IPS-NIHi11 (cell line): ENCODE measurements at places on chromosomes 13 and 19.

DNA sequence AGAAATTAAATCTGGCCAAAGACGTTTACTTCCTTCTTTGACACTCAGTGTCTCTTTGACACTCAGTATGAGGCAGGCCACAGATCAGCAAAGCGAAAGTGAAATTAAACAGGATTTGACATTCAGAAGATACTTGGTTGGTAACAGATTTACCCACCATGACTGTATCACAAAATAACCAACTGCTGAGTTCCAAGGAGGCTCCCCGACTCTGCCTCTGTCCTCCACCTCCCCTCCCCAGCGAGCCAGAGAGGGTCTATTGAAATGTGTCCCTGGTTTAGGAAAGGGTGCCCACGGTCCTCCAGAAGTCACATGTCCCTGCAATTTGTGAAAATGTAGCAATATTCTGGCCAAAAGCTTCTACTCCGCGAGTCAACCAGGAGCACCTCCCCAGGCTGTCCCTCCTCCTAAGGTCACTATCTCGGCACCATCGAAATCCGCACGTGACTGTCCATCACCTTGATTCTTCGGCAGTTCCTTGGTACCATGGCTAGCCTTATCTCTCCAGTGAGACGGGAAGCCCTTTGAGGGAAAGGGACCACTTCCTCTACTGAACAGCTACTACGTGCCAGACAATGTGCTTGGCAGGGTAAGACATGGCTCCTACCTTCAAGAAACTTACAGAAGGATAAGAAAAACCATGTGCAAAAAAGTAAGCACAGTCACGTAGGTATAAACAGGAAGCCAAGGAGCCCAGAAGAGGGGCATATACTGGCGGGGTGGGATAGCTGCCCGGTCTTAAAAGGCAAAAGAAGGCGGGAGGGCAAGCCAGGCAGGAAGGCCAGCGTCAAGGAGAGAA, 1.5 kb downstream of the N4BP2L1 start:
- DNase-seq, result no peak

DNA sequence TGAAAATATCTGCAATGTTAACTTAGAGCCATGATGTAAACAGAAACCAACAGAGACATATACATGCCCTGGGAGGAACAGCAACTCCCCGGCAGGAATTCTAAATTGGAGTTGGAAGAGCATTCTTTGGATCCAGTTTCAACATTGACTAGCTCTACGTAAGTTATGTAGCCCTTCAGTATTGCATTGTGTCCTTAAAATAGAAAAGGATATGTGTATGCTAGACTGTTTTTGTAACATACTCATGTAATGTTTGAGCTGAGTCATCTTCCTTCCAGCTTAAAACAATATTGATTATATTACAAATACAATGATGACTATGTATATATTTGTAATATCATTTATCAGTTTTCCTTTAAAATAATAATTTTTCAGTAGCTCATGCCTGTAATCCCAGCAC, 1422.2 kb upstream of the PCDH20 start:
- DNase-seq, result no peak

DNA sequence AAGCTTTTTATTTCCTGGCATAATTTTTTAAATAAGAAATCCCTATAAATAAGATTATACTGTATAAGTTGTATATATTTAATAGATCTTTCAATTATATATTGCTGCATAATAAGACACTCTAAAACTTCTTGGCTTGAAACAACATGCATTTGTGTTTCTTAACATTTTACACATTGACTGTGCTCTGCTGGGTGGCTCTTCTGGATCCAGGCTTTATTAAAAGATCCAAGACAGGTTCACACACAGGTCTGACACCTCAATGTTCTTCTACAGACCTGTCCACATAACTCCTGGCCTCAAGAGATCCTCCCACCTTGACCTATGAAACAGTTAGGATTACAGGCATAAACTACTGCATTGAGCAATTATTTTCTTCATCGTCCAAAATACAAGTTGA, 77.6 kb upstream of the PCDH17 start:
- DNase-seq, result no peak

DNA sequence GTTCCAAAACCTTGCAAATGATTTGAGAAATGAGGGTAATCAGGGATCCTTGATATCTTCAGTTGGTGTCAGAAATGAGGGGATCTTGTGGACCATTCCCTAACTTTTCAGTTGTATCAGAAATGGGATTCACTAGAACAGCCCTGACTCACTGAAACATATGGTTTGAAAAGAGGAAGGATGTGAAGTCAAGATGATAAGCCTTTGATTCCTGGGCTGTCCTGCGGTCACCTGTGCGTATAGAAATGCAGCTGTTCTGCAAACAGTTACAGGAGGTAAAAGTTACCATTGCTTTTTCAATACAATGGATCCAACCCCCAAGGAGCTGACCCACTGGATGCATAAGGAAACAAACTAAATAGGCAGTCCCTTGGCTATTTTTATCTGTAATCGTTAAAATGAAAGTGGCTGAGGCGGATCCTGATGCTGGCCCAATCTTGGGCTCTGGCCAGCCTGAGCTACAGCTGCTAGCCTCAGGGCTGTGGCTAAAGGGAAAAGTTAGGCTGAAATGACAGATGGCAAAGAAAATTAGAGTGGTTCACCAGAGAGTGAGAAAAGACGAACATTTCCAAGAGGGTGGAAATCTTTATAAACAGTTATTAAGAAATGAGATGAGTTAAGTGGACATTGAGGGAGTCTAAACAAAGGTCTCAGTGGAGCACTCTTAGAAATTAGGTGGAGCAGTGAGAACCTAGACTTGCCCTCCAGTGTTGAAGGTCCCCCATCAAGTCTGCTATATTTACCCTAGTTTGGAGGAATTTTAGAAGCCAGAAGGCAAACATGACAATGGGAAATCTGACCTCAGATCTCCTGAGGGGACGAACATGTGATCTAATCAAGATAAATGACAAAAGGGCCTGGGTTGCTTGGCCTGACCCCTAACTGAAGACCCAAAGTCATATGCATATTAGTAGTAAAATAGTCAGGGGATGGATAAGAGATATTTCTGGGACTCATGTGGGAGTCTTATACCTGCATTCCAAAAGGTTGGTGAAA, 7.6 kb downstream of the SIGLECL1 start:
- DNase-seq, result no peak

- no peak for DNase-seq
These were observed 205.7 kb downstream of the MYO16 start for GRCh38 chr13:108835083-108835482.

DNA sequence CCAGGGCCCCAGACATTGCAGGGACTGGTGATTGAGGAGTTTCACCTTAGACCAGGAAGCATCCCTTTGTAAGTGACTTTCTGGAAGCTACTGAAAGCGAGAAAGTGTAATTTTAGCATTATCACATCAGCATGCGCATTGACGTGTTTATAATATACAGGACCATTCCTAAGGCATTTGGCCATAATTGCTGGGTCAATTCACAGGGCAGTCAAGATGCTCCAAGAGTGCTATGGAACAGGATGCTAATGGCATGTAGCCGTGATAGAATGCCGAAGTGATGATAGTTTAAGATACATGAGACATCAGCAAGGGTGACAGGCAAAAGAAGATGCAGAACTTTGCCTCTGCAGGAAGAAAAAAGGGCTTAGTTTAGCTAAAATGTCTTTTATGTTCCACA, 347.6 kb upstream of the NBEA start:
- DNase-seq, result no peak

DNA sequence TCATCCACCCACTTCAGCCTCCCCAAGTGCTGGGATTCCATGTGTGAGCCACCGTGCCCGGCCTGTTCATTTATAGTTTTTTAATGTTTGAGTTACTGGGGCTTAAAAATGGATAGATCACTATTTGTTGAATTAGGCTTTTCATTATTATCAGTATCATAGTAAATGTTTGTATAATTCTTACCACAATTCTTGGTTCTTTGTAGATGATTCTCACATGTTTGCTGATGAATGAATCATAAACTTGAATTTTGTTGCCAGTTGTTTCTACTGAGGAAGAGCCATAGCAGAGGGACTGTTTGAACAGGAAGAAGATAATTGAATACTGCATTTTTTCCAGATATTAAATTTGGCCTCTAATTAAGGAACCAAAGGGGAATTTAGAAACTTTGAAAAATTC, 2.6 kb upstream of the LPAR6 start:
- no peak for DNase-seq

GRCh38 chr19:38706792-38707511, 37.3 kb downstream of the CAPN12 start:
- DNase-seq, result peak; percentile 62

- peak; percentile 26 for DNase-seq
These were observed 6.6 kb upstream of the GADD45B start for GRCh38 chr19:2469102-2469914.

GRCh38 chr19:17681505-17682125, 6.5 kb downstream of the UNC13A start:
- peak; percentile 85 for DNase-seq

DNA sequence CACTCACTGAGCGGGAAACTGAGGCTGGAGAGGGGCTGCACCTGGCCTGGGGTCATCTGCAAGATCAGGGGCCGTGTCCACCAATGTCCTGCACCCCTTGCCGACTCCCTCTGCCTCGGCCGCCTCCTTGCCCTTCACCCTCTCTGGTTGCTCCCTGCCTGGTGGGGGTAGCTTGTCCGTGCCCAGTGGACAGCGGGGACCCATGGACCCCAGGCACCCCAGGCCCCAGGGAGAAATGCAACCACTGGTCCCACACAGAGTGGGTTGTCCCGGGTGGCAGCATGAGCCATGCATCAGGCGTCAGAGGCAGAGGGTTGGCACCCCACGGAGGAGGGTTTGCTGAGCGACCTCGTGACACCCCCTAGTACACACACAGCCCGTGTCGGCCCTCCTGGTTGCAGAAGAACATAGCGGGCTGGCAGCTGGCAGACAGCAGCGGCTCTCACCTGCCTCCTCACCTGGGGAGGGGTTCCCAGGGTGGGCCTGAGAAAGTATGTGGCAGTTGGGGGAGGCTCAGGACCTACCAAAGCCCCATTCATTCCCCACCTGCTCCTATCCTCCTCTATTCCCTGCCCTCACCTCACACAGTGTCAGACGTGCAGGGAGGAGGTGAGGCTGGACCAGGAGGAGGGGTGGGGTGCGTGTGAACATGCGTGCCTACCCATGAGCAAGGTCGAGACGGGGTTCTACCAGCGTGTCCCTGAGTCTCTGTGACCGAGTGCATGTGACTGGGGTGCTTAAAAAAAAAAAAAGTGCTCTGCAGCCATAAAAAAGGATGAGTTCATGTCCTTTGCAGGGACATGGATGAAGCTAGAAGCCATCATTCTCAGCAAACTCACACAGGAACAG, 8.7 kb downstream of the ADAMTSL5 start:
- no peak for DNase-seq

DNA sequence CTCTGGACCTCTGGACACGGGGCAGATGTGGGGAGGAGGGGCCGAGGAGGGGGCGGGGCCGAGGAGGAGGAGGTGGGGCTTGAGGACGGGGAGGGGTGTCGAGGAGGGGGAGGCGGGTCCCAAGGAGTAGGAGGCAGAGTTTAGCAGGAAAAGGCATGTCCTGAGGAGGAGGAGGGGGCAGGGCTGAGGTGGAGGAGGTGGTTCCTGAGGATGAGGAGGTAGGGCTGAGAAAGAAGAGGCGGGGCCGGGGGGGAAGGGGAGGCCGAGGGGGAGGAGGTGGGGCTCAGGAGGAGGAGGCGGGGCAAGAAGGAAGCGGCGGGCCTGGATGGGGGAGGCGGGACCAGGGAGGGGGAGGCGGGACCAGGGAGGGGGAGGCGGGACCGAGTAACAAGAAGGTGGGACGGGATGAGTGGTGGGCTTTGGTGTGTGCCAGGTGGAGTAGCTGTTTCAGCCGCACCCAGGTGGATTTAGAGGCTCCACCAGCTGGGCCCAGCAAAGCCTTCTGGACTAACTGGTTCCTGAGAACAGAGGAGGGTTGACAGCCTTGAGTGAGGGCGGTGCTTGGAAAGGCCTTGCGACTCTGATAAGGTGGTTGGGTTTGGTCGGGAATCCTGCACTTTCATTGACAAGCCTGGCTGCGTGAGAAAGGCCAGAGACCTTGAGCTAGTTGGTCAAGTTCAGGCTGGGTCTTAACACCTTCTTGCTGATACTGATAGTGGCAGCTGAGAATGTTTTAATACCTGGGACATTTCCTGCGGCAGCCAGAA, 7.7 kb downstream of the TECR start:
- DNase-seq, result peak; percentile 90

DNA sequence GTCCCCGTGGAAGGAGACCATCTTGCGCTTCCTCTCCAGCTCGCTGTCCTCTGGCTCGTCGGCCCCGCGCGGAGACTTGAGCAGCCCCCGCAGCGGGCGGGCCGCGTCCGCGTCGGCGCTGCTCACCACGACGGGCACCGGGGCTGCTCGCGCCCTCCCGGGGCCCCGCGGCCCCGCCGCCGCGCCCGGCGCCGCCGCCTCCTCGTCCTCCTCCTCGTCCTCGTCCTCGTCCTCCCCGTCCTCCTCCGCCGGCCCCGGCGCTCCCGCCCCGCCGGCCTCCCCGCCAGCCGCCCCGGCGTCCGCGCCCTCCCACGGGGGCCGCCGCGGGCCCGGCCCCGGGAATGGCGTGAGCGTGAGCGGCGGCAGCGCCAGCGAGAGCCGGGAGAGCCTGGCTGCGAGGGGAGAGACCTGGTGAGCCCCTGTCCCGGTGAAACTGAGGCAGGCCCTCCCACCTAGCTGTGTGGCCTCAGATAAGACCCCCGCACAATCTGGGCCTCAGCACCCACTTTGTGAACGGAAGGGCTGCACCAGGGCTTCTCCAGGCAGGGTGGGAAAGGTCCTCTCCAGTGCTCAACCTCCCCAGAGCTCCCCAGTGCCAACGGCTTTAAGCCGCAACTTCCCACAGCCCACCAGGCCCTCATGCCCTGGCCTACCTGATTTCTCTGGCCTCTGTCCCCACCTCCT, 17.8 kb downstream of the LMTK3 start:
- DNase-seq, result no peak

- DNase-seq, result peak; percentile 81
These were observed 32.0 kb upstream of the TUBGCP3 start for GRCh38 chr13:112619730-112620631.

GRCh38 chr13:66138172-66138811, 1091.8 kb downstream of the PCDH9 start:
- no peak for DNase-seq

DNA sequence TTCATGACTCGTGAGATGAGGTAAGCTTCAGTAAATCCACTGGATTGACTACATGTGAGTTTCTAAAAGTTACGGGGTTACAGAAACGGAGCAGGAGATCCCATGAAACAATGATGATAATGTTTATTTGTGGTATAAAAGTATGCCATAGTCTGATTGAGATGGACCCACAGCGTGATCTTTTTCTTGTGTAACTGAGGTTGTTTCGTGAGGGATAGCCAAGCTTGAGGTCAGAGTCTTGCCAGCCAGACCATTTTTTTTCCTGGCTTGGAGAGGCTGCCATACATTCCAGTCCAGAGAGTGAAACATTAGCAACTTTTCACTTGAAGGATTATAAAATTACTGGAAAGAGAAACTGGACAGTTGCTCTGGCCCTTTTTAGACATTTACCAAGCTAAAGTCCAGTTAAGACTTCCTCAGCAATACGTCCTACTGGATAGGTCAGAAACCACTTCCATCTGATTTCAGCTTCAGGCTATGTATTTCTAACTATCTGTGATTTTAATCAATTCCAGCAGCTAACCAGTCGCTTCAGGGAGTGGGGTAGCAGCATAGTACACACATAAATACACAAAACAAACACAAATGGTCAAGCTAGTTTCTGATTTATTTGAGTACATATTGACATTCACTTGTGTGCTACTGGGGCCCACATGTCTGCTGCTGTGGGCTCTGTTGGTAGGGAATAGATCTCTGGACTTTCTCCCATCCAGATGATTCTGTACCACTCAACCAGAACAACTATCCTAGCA, 194.6 kb downstream of the POSTN start:
- no peak for DNase-seq
